ENCODE measurements at places on chromosomes 16 and 17. TPM values are rescaled to one million over a fixed set of nuclear protein-coding genes. Genes with fewer than 3 reads are reported as not detected.

- DNase-seq = peak; percentile 39
These were observed 181.2 kb upstream of the TBX2 start for GRCh38 chr17:61218438-61218837.

KRTAP1-3 gene
- total RNA-seq = not detected

- DNase-seq = no peak
These were observed 94.2 kb upstream of the CREBBP start for GRCh38 chr16:3974751-3975150.

DNA sequence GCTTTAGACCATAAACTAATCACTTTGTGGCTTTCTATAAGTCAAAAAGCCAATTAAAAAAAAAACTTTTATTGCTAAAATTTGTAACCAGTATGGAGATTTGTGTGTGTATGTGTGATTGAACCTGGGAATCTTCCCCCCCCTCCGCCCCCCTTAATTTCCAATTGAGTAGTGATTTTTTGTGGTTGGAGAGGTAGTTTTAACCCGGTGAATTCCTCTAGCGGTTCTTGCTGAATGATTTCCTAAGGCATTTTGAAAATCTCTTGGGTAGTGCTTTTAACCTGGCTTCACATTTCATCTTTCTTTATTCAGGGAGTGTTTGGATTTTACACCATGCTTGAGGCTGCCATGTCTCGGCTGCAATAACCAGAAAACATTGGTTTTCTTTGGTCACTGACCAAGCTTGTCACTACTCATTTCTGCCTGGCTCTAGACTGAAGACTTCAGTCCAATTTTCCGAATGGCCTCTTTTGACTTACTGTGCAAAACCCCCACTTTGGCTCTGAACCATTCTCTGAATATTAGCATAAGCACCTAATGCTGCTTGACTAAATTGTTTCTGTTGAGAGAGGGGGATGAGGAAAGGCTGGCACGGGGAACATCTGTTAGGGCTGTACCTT lies 35.6 kb downstream of the PRKCA start:
- DNase-seq = no peak

GRCh38 chr16:30066761-30067583 lies 1.4 kb downstream of the ALDOA start:
- no peak for DNase-seq
